Activated T-cell treated with anti-CD3 and anti-CD28 coated beads, Interleukin-2, amount 50 U/mL, for 4 hours (primary cell): ENCODE measurements at places on chromosomes 11 and 22. TPM values are rescaled to one million over a fixed set of nuclear protein-coding genes. Genes with fewer than 3 reads are reported as not detected.

DNA sequence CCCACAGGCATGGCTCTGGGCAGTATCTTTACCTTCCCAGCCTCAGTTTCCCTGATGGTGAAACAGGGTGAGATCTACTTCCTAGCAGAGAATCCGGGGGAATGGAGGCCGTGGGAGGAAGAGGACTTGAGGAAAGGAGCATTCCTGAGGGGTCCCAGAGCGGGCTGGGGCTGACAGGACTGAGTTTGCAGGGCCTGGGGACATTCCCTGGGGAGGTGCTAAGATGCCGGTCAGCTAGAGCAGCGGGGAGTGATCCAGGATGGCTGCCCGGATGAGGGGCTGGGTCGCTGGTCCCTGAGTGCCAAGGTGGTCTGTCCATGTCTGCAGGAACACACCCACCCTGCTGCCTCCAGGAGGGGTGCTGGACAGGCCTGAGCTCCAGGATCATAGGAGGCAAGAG is 8.3 kb upstream of the RTN4R start:
- no peak for DNase-seq

KRTAP5-2 gene
- not detected for total RNA-seq

CHRM1 gene
- not detected for total RNA-seq

DNA sequence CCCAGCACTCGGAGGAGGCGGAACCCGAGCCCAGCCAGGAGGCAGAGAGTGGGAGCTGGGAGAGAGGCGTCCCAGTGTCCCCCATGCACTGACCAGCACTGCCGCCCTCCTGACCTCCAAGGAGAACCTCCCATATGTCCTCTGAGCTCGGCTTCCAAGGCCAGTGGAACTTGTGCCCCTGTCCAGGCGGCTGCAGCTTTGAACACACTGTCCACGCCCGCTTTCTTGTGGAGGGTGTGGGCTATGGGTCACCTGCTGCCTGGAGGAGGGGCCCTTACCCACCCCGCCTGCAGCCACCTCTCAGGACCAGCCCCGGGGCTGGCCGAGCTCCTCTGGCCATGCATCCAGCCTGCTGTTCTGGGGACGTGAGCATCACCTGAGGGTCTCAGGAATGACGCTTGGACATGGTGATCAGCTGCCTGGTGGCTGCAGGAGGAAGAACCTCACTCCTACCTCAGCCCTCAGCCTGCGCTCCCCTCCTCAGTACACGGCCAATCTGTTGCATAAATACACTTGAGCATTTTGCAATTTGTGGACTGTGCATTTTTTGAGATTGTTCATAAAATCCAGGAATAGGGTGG is 22.2 kb upstream of the MUC5B start:
- peak; percentile 2 for DNase-seq

GRCh38 chr11:100297516-100297915 is 389.6 kb upstream of the ARHGAP42 start:
- no peak for DNase-seq

DNA sequence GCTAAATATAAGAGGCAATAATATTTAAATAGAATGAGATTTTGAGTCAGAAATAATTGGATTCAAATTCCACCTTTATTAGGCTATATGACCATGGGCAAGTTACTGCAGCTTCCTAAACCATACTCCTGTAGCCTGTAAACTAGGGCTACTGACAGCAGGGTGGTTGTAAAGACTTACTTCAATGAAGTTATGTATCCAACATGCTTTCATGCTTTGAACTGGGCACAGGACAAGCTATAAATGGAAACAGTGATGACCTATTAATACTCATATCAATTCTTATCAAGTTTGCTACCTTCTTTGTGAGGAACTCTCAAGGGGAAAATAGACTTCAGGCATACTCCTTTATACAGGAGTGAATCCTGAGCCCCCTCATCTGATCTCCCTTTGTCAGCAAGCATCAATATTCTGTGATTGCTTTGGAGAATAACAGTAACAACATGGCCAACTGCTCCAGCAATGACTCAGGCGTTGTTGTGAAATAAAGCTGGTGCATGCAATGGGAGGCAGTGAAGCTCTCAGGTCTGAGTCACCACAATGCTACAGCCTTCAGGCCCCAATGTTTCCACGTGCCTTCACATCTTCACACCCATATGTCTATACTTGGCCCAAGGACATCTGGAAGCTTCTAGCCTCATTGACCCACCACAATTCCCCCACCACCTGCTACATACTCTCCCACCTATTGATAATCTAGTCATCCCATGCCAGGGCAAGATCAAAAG is 102.5 kb downstream of the KCNA4 start:
- no peak for DNase-seq

MN1 gene
- 0.08 TPM for total RNA-seq

BTG4 gene
- not detected for total RNA-seq

DNA sequence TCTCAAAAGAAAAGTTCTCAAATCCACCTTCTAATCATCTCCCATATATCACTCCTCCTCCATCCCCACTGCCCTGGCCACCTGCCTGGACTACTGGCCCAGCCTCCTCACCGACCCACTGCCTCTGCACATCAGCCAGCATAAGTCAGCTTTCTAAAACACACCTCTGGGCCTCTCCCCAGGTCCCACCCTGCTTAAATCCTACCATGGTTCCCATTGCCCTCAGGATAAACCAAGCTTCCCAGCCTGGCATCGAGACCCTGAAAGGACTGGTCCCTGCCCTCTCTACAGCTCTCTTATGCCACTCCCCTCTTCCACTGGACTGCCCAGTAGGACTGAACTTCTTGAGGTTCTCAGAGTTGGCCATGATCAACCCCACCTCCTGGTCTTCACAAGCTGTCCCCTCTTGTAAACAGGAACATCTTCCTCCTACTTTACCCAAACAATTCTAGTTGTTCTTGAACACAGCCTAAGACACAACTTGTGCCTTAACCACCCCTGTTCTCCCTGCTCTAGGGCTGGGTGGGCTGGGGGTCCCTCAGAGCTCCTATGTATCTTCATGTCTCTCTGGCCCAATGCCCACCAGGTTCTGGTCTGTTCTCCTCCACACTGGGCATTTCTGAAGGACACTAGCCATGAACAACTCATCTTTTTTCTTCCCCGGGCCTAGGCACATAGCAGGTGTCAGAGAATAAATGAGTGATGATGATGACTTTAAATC is 12.6 kb upstream of the P2RY6 start:
- no peak for DNase-seq

GRCh38 chr11:1863352-1864216 is 10.7 kb downstream of the LSP1 start:
- no peak for DNase-seq

- DNase-seq, result no peak
Observed at GRCh38 chr11:57154739-57155138, 27.0 kb upstream of the LRRC55 start.

DNA sequence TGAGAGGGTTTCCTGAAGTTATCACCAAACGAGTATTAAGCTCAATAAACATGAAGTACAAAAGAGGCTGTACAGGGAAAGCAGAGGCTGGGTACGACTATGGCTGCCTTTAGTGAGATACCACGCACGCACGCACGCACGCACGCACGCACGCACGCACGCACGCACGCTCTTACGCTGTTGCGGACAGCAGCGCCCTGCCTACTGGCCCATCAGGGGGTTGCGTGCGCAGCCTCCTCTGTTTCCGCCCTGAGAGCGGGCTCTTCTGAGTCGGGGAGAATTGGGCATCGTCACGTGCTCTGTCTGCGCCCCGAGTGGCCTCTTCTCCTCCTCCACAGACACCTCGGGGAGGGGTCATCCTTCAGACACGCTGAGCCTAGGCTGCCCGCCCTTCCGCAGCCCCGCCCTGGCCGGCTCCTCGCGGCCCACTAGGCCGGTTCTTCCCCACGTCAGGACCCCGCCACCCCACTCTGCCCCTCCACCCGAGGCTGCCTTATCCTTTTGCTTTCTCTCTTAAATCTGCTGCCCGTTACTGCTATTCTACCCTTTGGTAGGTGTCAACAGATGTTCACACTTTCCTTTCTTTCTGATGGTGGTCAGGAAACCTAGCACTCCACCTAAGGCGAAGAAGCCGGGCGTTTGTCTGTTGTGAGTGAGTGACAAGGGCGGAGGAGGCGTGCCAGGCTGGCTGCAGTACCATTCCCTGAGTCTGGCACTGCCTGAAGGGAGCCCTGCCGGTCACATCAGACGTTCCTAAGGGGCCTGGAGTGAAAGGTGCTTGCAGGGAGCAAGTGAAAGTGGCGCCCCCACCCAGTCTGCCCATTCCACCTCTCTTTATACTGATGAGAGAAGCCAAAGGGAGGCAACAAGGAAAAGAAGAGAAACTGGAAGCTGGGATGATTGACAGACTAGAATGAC is 300.4 kb upstream of the B3GAT1 start:
- DNase-seq, result no peak
